ENCODE measurements at places on chromosomes 12 and 14. TPM values are rescaled to one million over a fixed set of nuclear protein-coding genes. Genes with fewer than 3 reads are reported as not detected.

Gene VCPKMT
- total RNA-seq = 5.2 TPM

Gene TRPV4
- 3.4 TPM for total RNA-seq

Gene ITPR2
- total RNA-seq = 14.6 TPM

Gene GPR65
- under 0.01 TPM for total RNA-seq

Gene HOXC12
- total RNA-seq = not detected

Data from mammary microvascular endothelial cell (primary cell).